DND-41 (cell line): ENCODE measurements at places on chromosomes 2 and 18.

DNA sequence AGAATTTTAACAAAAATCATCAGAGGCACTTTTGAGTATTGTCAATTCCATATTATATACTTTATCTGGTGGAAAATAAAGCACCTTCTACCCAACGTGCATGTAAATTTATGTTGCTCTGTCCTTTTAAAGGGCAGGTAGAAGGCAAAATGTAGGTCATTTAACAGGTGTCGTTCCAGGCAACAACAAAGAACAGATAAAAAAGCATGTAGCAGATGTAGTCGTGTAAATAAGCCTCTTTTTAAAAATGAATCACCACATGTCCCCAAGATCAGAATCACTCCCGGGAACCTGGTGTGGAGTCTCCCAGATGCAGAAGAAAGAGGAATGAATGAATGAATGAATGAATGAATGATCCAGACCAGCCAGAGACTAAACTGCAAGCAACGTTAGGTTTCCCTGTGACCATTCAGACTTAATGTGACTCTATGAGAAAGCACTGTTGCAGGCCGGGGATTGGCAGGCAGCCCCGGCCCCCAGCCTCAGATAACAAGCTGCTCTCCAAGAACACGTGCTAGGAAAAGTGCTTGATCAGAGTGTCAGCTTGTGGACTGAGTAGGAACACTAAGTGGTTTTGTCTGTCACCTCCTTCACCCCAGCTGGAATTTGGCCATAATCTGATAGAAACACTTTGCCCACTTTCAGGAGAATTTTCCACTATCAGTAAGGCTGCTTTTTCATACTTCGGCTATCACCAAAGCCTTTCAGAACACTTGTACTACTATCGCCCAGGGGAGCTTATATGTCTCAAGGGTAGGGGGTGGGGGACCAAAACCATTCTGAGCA lies 100.6 kb downstream of the CDK15 start:
- DNase-seq = no peak

DNA sequence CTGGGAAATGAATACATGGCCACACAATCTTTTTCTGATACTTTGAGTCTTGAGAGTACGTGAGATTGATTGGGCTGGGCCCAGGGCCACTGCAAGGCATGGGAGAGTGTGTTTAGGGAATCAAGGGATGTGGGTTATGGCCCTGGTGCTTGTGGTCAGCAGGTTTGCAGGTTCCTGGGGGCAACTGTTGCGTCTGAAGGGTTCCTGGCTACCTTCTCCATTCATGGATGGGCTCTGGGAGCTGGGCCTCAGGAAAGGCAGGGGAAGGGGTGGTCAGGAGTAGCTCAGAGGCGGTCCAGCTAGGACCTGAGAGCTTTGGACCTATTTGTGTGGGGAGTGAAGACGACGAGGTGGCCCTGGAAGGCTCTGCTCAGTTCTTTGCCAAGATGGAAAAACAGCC lies 8.4 kb upstream of the ZAP70 start:
- no peak for DNase-seq

DNA sequence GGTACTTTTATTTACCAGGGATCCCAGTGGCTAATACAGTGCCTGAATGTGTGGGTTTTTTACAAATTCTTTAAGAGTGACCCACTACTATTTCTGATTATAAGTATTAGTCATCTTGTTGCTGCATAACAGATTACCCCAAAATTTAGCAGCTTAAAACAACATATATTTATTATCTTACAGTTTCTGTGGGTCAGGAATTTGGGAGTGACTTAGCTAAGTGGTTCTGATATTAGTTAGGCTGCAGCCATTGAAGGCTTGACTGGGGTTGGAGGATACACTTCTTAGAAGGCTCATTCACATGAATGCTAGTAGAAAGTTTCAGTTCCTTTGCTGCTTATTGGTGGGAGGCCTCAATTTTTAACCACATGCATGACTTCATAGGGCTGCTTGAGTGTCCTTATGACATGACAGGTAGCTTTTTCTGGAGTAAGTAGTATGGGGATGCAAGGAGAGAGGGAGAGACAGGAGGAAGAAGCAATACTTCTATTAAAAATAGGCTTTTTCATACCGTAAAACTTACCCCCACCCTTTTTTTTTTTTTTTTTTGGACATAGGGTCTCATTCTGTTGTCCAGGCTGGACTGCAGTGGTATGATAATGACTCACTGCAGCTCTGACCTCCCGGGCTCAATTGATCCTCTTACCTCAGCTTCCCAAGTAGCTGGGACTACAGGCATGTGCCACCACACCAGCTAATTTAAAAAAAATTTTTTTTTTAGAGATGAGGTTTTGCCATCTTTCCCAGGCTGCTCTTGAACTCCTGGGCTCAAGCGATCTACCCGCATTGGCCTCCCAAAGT lies 13.3 kb upstream of the POLE4 start:
- DNase-seq = no peak

DNA sequence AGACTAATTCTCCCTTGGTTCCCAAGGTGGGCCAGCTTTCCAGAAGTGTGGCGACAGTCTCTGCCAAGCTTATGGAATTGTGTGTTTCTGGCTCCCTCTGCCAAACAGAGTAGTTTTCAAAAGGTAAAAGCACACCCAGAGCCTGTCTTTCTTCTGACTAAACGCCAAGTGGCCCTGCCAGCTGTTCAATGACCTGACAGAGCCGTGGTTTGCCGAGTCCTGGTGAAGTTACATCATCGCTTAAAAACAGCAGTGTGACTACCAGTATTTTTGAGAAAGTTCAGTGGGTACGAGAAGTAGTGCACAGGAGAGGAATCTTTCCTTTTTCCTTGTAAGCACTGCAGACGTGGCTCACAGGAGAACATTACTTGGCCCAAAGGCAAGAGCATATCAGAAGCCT lies 1.9 kb downstream of the PER2 start:
- no peak for DNase-seq

GRCh38 chr2:241465543-241465942 lies 42.8 kb downstream of the STK25 start:
- DNase-seq = no peak

DNA sequence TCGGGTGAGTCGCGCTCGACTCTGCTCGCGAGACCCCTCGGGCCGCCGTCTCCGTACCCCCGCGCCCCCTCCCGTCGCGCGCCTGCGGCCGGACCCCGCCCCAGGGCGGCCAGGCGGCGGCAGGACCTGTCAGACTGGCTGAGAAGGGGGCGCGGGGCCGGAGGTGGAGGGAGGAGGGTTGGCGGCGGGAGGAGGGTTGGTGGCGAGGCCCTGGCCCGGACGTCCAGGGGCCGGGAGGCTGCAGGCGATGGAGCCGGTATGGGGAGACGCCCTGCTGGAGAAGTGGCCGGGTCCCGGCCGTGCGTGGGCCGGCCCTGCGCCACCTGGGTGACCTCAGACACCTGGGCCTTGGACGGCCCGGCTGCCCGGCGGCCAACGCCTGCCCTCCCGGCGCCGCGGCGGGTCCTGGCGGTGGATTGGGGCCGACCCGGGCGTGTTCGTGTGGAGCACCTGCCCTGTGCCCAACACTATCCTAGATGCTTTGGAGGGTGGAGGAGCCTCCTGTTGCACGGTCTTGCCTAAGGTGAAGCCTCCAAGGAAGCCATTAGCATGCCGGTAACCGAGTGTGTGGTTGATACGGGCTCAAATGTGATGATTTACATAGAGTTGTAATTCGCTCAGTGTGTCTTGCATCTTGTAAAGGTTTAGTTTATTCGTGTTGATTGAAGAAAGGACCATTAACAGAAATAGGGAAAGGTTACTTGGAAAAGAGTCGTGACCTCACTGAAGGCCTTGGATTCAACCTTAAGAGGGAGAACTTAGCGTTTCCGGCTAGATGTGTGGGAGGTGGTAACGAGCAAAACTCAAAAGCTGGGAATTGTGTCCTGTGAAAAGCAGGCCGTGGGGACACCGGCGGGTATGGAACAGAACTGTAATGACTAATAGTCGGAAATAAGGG lies 550 bp downstream of the MYL12B start:
- DNase-seq = peak; percentile 37

DNA sequence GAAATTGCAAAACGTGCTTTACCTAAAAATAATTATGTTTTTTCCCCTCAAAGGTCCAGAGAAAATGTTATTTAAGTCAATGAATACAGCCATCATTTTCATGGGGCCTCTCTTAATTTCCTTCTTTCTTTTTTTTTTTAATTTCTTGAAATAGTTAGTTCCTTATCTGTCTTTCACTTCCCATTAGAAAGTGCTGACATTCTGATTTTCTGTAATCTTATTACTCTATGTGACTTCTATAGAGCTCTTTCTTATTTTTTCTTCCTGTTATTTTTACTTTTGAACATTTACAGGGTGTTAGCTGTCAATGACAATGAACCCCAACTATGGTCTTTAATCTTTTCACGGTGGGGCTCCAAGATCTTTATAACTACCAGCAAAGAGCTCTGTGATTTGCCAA lies 30.0 kb downstream of the CTLA4 start:
- DNase-seq = no peak

GRCh38 chr2:62486439-62486765 lies 19.6 kb downstream of the TMEM17 start:
- no peak for DNase-seq

- no peak for DNase-seq
These were observed 360.8 kb downstream of the GRB14 start for GRCh38 chr2:164260506-164260905.

- DNase-seq = no peak
These were observed 19.9 kb downstream of the KCTD18 start for GRCh38 chr2:200490001-200490400.

DNA sequence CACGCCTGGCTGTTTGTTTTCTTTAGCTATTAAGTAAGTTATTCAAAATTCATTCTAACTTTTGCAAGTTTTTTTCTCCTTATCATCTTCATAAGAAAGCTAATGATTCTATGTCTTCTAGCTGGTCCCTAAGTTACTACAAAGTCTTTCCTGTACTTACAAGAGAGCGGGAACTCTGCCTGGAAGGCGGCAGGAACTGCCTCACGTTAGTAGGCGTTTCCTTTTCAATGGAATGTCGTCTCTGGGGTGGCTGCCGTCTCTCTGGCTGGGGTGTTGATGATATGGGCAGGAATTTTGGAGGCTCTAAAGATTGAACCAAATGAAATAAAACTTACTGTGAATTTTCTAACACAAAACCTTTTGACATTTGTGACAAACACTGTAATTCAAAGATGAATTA lies 55.5 kb downstream of the PRELID3A start:
- no peak for DNase-seq

DNA sequence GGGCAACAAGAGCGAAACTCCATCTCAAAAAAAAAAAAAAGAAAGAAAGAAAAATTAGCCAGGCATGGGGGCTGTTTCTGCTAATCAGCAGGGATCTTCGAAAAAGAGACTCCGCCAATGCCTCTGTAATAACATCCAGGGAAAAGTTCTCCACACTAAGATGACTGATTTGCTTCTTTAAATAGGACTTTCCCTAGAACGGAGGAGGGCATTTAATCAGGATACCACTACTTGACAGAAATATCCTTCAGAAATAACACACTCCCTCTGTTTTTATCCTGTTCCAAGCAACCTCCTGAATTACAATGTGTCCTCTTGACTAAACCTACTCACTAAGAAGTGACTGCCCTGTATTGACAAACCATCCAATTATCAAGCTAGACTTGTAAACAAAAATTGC lies 21.7 kb downstream of the REV1 start:
- no peak for DNase-seq

- no peak for DNase-seq
These were observed 17.6 kb upstream of the CD28 start for GRCh38 chr2:203688798-203689197.

DNA sequence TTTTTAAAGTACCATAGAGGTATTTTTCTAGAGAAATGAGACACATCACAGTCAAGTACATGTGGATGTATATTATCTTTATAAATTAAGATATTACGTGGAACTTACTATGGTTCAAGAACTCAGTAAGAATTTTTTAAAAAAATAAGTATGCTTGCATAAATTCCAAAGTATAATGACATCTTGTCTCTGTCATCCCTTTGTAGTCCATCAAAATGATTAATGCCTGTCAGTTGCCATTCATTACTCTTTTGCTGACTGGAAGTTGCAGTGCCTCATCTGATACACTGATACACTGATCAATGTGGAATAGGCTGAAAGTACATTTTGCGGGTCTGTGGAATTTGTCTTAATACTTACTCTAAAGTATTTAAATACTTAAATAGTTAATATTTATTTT lies 177.2 kb downstream of the GALNT13 start:
- DNase-seq = no peak

- DNase-seq = no peak
These were observed 402.8 kb upstream of the UBE2E3 start for GRCh38 chr2:180577567-180577966.

DNA sequence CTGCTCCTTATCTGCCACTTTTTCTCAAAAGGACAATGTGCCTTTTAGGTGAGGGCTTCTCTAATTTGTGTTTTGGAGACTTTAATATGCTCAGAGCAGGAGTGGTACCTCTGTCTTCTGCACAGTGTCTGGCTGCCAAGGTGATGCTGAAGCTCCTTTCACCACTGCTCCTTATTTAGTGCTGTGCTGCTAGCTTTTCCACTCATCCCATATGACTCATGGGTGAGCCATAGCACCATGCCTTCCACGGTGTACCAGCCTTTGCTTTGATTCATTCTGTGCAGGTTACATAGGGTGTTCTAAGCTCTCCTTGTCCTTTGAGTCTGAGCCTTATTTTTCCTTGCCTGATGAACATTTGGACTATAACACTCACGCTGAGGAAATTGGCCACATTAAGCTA lies 202.4 kb downstream of the ARL6IP6 start:
- DNase-seq = no peak

DNA sequence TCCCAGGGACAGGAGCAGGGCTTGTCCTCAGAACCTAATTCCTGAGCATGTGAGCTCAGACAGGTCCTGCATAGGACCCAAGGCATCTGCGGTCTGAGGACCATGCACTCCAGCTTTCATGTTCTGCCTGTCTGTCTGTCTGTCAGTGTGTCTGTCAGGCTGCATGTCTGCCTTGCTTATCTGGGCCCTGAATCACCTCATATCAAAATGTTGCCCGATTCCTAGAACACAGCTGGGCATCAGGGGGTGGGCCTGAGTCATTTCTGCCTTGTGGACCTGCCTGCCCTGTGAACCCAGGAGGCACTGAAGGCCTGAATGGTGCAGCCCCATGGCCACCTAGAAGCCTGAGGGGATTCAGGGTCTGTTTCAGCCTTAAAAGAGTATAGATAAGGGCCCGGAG lies 22.1 kb downstream of the INHBB start:
- no peak for DNase-seq

DNA sequence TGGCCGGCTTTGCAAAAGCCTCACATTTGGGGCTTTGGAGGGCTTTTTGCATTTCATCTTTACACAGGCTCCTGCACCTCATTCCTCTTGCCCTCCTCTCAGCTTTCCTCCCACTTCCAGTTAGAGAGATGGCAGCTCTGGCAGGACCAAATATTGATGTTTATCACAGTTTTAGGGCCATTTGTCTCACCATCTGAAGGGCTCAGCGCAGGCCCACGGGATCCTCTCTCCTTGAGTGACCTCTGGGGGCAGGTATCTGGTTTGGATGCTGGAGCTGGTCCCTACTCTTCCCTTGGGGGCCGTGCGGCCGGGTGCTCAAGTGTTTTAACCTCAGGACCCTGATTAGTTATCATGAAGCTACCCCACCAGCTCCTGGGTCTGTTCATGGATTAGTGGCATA lies 19.9 kb downstream of the ATOH8 start:
- DNase-seq = no peak

- peak; percentile 56 for DNase-seq
These were observed 968.5 kb downstream of the BCL11A start for GRCh38 chr2:59584958-59585357.

GRCh38 chr2:230778350-230779063 lies 65.9 kb downstream of the CAB39 start:
- no peak for DNase-seq
